ENCODE measurements at places on chromosomes 3 and 15.
A peak's percentile ranks its signal among the peaks of the same experiment; 100 is the strongest.

GRCh38 chr3:59212128-59212779 is 162.4 kb upstream of the CFAP20DC start:
- DNase-seq = peak; percentile 37

GRCh38 chr15:89863918-89864317 is 29.9 kb downstream of the AP3S2 start:
- DNase-seq = no peak

- no peak for DNase-seq
Measured at GRCh38 chr3:171168086-171168485, 141.6 kb upstream of the SLC2A2 start.

DNA sequence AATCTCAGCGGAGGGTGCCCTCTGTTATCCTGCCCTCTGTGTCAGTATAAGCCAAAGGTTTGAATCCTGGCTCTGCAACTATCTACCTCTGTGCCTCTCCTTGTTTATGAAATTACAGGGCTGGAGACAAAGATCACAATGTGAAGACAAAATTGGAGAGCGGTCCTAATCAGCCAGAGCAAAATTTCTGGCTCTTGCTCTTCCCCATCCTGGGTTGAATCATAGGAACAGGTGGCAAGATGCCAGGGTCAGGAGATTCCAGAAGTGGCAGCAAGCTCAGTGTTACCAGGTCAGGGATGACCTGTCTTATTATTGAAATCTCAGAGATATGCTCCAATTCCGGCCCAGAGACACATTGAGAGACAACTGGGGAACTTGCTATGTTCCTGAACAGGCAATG is 2.3 kb upstream of the CCR2 start:
- no peak for DNase-seq

- DNase-seq = no peak
Measured at GRCh38 chr15:101252836-101253235, 988 bp upstream of the CHSY1 start.

GRCh38 chr3:156071031-156071430 is 49.3 kb upstream of the KCNAB1 start:
- DNase-seq = no peak

DNA sequence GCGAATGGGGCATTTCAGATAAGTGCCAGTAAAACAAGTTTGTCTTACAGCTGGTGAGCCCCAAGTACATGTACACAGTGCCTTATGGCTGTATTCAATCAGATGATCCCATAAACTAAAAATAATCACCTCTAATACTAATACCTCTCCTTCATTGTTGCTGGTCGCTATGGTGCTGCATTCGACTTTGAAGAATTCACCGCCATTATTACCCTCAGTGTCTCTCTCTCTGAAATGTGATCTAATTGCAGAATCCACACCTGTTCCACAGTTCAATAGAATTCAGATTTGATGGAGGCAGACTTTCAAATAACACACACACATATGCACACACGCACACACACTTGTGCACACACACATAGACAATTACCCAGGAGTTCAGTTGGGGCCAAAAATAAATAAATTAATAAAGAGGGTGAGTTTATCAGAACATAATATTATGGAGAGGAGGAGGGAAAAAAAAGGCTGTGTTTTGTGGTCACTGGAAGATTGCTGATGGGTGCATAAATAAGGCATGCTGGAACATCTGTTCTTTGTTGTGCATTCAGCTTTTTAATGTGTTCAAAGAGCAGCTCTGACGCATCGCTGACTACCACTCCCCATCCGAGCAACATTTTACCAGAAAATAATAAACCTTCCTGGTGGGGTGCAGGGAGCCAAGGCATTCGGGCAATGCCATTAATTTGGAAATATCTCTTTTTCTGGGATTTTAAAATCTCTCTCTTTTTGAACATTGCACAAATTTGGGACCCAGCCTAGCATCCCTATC is 235.7 kb downstream of the SATB1 start:
- no peak for DNase-seq

DNA sequence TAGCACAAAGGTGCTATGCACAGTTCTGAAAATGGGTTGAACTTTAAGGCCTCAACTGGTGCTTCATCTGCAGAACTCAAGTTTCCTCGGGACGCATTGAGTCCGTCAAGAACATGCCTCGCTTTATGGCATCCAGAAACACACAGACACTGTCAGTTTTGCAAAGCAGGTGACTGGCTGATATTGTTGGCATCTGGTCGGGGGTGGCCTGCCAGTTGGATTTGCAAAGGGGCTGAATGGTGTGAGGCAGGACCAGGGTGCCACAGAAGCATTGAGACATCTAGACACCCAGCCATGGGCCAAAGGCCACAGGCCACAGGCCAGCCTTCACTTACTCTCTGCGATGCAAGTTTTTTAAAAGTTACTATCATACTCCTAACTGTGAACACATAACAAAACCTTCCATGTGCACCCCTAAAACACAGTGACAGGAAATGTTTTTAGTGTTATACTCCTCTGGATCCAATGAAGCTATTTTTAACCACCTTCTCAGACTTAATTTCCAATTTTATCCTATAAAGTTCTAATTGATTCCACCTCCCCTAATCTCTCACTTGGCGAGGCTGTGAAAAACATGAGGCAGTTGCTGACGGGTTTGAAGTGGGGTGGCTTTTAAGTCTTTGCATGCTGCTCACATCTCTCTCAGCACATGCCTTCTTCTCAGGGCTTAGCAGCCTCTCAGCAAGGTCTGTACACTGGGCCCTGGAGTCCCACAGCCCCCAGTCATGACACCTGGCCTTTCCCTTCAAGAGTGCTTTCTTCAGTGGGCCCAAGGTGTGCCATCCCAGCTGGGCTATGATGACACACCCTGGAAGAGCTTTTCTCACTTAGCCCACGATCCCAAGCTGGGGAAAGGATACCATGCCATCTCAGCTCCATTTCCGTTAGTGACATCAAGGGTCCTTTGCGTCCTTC is 38.5 kb upstream of the DUSP7 start:
- DNase-seq = no peak

GRCh38 chr3:98326945-98327344 is 26.7 kb upstream of the OR5K4 start:
- DNase-seq = no peak

DNA sequence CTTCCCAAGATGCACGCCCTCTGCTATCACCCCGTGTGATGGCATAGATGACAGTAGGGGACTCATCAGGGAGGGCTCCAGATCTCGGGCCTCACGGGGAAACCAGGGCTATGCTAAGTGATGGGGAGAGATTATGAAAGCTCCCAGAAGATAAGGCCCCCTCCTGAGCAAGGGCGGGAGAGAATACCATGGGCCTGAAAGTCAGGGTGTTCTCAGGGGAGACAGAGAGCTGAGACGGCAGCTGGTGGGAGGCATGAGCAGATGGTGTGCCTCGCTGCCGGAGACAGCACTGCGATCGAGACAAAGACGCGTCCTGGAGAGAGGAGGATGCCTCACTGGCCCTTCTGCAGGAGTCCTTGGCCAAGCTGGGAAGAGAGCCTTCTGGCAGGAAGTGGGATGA is 106.5 kb upstream of the ADPGK start:
- DNase-seq = no peak

DNA sequence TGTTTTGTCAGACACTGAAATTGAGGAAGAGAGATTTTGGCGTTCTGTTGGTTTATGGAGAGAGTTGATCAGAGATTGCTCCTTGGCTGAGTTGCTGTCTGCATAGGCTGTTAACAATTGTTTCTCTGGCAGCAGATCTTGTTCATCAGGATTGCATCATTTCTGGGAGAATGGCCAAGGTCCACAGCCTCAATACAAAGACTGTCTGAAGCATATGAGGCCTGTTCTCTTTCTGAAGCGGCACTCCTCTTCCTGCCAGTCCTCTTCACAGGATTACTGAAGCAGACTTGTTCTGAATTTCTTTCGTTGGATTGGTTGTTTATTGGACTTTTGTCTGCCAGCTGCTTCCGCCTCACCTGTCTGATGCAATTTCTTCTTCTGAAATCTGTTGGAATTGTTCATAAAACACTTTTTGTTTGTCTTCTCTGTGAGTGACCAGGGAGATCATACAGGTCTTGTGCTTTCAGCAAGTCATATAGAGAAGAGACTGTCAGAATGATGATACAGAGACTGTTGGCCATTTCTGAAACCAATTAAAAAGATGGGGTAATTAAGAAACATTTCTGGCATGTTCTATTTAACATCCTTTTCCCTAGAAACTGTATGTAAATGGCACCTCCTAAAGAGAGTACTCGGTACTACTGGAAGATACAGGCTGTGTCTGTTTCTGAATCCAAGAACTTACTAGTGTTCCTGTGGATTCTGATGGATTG is 25.5 kb downstream of the SETD5 start:
- peak; percentile 46 for DNase-seq

- DNase-seq = no peak
Measured at GRCh38 chr3:11099306-11099705, 55.0 kb upstream of the HRH1 start.

GRCh38 chr15:78223396-78224022 is 10.9 kb downstream of the ACSBG1 start:
- no peak for DNase-seq

DNA sequence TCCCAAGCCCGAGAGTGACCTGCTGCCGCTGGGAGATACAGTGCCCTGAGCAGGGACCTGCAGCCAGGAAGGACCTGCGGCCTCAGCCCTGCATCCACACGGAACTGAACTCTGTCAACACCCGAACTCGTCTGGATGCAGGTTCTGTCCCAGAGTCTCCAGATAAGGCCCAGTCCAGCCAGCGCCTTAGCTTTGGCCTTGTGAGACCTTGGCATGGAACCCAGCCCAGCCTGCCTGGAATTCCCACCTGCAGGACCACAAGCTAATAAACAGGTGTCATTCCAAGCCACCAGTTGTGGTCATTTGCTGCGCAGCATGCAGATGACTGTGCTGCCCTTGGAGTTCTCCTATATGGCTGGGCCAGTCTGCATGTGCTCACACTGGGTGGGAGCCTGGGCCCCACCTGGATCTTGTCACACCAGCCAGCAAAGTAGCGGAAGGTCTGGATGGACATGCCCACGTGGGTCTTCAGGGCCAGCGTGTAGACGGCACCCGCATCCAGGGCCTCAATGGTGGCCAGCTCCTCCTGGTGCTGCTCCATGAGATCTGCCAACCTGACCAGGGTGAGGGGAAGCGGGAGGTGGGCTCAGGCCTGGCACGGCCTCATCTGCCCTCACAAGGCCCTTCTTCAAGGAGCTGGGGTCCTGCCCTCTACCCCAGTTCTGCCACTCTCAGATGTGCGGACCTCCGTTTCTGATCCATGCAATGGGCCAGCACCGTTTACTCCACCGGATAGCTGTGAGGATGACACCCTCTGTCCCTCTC is 47.2 kb upstream of the SLC41A3 start:
- no peak for DNase-seq

DNA sequence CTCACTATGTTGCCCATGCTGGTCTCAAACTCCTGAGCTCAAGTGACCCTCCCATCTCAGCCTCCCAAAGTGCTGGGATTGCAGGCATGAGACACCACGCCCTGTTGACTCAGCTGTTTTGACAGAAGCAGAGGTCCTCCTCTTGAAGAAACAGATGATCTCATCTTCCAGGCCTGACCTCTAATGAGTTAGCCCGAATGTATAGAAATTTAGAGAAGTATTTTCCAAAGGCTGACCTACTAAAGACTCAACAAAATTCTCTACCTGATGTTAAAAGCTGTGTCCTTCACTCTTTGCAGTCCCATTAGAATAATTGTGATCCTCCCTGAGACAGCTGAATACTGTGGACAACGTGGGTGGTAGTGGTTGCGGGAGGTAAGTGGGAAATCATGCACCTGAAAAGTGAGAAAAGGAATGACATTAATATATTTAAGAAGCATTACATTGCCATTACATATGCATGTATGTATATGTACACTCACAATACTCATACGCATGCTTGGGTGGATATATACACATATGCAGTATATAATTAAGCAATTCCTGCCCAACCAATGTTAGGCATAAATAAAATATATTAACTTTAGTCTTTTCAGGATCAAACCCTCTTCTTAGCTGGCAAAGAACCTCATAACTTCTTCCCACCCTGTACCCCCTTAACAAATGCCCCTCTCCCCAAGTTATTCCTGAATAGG is 204.6 kb upstream of the NR2F2 start:
- no peak for DNase-seq

- DNase-seq = no peak
Measured at GRCh38 chr3:24923570-24923969, 428.9 kb upstream of the THRB start.

DNA sequence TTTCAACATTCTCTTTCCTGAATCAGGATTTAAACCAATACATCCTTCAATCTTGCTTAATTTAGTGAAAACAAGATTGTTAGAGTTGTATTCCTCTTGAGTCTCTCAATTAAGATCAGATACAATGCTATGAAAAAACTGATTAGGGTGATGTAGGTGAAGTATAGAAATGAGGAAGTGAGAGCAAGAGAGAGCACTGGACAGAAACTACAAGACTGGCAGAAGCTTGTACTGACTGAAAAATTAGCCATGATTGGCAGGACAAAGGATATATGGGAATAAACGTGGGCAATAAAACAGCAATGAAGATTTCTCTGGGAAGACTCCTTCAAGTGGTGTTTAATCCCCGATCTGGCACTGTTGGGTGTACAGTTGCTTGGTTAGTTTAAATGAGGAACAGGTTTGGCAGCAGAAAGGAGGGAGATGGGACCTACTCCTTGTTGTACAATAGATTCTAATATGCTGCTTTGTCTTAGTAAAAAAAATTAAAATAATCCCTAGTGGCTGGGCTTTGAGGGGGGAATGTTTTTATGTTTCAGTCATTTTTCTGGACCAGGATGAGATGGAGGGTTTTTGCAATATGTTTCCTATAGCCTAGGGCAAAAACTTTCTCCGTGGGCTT is 252.7 kb downstream of the SLC9A9 start:
- no peak for DNase-seq

- DNase-seq = no peak
Measured at GRCh38 chr15:58498821-58499580, 67.2 kb downstream of the LIPC start.
